ENCODE measurements at places on chromosomes 12 and 14. TPM values are rescaled to one million over a fixed set of nuclear protein-coding genes. Genes with fewer than 3 reads are reported as not detected.

DNA sequence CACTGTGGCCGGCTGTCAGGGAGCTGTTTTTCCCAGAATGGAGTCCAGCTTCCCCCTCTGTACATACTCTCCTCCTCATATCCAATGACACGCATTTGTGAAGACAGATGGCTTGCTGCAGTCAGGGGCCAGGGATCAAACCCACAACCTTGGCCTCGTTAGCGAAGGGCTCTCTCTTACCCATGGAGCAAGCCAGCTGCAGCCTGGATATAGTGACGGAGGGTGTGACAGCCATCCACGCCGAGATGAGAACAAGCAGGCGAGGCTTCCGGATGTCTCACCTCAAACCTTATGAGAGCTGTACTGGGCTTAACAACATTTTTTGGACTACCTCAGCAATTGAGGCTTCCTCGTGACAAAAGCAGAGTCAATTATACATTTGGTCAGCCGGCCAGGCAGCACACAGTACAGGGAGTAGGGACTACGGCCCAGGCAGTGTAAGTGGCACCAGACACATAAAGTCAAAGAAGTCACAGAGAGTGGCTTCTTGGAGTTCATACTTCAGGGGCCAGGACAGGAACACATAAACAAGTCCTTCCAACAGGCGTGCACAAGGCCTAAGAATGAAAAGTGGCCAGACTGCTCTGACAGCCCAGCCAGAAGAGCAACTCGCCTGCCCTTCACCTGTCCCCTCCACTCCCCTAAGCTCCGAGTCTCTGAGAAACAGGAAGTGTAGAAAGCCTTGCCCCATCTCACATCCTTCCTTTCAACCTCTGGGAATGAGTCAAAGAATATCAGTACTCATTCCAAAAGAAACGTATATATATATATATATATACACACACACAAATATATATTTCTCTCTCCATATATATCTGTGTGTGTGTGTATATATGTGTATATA is 115.1 kb downstream of the TTC7B start:
- no peak for DNase-seq

GRCh38 chr14:103854822-103855733 is 7.7 kb upstream of the PPP1R13B start:
- DNase-seq: no peak

The C3AR1 gene
- total RNA-seq: 0.22 TPM

GRCh38 chr12:68203460-68203875 is 22.1 kb downstream of the IL26 start:
- DNase-seq: no peak

The DHRS2 gene
- 0.69 TPM for total RNA-seq

- no peak for DNase-seq
Measured at GRCh38 chr12:97524812-97525211, 62.2 kb downstream of the RMST start.

The MFAP5 gene
- 0.75 TPM for total RNA-seq

GRCh38 chr12:109346920-109347319 is 780 bp upstream of the MYO1H start:
- no peak for DNase-seq

- DNase-seq: no peak
Measured at GRCh38 chr14:99896361-99896760, 103.1 kb downstream of the EML1 start.

The PTPRQ gene
- not detected for total RNA-seq

DNA sequence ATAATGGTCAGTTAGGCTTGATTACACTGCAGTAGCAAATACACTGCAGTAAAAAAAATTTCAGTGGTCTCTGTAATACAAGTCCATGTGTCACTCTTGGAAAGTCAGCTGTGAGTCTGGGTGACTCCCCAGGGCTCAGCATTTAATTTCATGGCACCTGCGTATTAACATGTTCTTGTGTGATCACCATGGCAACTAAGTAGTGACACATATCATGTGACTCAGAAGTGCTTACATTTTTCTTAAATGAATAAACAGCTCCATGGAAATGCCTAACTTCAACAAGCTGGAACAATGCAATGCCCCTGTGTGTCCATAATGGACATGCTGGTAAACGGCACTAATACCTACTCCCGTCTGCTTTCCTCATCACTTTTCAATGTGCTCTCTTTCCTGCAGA is 88.5 kb upstream of the ANO4 start:
- peak; percentile 76 for DNase-seq

GRCh38 chr14:52202151-52202550 is 65.3 kb upstream of the PTGDR start:
- DNase-seq: no peak
